ENCODE measurements at places on chromosomes 5 and 9.

GRCh38 chr5:79727451-79728355, 38.1 kb downstream of the CMYA5 start:
- no peak for DNase-seq

- DNase-seq = no peak
These were observed 135.9 kb downstream of the COL23A1 start for GRCh38 chr5:178454303-178454702.

DNA sequence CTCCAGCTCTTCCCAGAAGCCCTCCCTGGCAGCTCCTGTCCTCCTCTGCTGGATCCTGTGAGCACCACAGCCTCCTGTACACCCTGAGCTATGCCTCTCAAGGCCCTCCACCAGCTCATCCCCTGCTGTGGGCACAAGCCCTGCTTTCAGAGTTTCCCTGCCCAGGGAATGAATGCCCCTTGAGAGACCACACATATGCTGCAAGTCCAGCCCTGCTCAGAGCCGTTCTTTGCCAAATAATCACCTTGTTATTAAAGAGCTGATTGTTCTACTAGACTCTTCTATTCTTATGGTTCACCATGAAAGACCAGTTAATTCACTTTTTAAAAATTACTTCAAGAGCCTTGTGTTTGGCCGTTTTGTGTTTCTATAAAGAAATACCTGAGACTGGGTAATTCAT, 121.5 kb downstream of the MVB12B start:
- peak; percentile 9 for DNase-seq

DNA sequence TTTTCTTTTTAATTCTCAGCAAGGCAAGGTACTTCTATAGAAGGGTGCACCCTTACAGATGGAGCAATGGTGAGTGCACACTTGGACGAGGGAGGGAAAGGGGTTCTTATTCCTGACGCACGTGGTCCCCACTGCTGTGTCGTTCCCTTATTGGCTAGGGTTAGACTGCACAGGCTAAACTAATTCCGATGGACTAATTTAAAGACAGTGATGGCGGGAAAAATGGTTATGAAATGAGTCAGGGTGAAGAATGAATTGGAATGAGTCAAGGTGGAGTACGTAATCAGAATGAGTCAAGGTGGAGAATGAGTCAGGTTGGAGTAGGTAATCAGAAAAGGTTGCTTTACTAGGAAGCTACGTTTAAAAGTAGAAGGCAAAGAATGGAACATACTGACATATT, 2.1 kb upstream of the HMGCS1 start:
- DNase-seq = no peak

- no peak for DNase-seq
These were observed 73.7 kb upstream of the MTAP start for GRCh38 chr9:21728781-21729180.

DNA sequence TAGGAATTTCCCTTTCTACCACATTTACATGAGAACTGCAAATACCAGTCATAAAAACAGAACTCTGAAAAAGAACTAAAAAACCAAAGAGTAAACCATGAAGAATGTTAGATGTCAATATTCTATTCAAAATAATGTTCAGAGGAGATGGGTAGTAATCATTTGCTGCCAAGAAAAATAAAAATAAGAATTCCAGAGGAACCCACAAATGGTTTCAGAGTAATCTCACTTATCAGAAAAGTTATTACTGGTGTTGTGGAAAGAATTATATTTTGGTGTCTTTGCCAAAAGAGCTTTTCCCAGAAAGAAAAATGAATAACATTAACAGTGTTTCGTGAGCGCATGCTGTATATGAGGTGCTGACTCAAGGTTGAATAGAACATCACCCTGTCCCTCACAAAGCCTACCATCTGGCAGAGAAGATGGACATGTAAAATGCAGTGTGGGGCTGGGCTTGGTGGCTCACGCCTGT, 35.6 kb downstream of the GPR21 start:
- no peak for DNase-seq

- DNase-seq = no peak
These were observed 9.4 kb downstream of the TUT7 start for GRCh38 chr9:86344818-86345217.

DNA sequence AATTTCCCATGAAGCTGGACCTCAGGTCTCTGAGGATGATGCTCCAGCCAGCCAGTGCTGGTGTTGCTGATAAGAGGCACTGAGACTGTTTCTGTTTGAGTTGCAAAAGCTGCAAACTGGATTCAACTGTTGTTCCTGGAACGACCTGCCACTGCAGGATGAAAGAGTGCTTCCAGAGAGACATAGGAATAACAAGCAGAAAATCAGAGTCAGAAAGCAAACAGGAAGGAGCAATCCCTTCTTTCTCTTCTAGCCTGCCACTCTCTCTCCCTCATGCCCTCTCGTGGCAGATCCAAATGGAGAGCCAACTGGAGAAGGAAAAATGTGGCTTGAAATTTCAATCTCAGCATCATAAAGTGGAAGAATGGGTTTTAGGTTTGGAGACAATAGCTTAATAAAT, 110.4 kb downstream of the STARD4 start:
- peak; percentile 21 for DNase-seq

GRCh38 chr5:103539376-103540330, 22.9 kb downstream of the NUDT12 start:
- DNase-seq = no peak

- no peak for DNase-seq
These were observed 475.3 kb upstream of the TRPC7 start for GRCh38 chr5:136840601-136841000.

GRCh38 chr5:134997015-134997414, 29.3 kb downstream of the CATSPER3 start:
- DNase-seq = no peak

DNA sequence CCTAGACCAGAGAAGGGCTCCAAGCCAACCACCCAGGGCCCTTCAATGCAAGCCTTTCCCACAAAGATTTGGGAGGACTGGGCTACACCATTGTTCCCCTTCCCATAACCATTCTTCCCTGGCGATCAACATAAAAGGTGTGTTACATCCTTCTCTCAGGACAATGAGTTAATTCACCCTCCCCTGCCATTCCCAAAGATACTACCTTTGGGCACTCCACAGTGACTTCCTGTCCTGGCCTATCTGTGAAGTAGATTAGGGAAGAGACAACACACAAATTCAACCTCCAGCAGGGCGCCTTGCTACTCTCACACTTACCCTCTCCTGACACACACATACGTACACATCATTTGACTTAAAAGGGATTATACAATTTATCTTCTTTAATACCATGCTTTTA, 23.2 kb upstream of the IL17B start:
- no peak for DNase-seq

DNA sequence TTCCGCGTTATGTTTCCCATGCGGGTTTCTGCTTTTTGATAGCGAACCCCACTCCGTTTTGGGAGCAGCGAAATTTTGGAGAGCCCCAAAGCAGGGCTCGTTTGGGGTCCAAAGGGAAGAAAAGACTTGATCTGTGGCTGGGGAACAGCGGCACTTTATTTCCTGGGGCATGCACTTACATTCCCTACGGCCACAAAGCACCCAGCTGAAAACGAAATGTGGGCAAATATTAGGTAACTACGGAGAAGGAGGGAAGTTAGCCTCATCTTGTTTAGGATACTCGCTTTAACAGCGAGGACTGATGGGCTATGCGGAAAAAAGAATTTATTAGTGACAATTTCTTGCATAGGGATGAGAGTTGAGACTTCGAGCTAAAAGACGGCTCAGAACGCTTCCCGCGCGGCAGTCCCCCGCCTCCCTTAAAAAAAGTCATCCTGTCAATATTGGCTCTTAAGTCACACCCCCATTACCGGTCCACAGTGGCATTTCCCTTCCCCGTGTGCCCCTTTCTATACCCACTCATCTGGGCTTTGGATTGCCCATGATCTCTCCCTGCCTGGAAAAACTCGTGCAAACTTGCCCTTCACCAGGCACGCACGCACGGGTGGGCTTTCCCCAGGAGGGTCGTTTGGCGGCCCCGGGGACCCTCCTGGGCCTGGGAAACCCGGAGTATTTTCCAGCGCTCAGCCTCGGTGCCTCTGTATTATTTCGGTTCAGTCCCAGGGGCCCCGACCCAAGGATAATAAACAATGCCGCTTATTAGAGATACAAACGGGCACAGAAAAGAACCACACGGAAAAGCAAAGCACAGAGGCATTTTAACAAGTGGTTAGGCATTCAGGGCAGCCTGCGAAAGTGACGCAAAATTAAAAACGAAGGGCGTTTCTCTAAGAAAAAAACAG, 35.8 kb upstream of the NFIB start:
- no peak for DNase-seq

GRCh38 chr5:115298811-115299210, 2.4 kb upstream of the CCDC112 start:
- DNase-seq = no peak

DNA sequence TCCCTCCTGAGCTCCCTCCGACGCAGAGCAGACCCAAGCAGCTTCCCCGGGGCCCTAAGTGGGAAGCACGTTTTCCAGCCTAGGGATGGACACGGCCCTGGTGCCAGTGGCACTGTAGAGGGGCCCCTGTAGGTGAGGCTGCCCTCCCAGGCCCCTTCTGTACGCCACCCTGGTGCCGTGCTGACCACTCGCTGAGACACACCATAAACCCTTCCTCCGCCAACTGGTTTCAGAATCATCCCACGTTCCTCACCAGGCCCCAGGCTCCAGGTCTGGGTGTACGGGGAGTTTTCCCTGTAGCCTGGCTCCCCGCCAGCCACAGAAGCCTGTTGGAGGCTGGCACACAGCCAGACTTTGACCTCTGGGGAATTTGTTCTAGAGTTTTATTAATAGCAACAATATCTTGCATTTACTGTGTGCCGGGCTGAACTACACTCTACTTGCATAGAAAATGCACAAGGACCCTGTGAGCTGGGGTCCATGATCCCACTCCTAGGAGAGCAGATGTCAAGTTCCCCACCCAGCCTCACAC, 18.2 kb upstream of the WDR38 start:
- DNase-seq = no peak

GRCh38 chr5:132774896-132775295, 2.1 kb downstream of the SEPTIN8 start:
- DNase-seq = no peak

DNA sequence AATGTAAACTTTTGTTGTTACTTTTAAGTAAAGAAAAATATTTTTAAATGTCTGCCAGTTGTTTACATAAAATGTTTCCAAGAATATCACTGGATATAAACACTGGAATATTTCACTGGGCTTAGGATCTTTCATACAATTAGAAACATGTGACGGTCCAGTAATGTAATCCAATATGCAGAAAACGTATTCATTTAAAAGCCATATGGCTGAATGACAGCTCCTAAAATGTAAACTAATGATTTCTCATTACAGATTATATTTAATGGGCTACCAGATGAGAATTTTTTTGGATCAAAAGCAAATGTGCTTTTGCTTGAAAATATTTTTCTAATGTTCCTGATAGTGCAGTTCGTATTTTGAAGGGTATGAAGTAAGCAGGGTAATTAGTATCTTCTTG, 124.3 kb downstream of the TTC39B start:
- DNase-seq = no peak

GRCh38 chr9:92170848-92171247, 55.6 kb upstream of the SPTLC1 start:
- DNase-seq = no peak

GRCh38 chr5:34708777-34709176, 52.6 kb downstream of the RAI14 start:
- no peak for DNase-seq

DNA sequence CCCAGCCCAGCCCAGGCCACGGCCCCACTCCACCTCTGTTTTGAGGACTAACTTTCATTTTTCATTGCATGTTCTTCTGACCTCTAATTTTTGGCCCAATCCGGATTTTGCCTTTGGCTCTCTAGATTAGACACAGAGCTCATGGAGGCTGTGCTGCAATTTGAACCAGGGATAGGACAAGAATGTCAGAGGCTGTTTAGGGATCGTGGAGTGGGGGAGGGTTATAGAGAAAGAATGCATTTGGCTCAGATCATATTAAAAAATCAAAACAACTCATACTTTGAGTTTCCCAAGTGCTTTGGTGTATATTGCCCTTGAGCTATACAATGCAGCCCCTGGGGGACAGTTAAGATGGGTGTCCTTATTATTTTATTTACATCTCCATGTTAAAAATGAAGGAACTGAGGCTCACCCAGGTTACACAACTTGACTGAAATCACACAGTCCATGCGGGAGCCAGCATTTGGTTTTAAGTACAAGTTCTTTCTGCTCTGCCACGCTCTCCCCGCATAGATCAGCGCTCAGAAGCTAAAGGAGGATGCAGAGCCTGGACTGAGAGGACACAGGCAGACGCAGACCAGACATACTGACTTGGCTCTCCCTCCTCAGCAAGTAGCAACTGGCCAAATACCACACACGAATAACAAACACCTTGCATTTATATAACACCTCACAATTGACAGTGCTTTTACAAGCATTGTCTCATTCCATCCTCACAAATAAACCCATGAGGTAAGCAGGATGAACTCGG, 126.4 kb upstream of the RAI14 start:
- DNase-seq = no peak

DNA sequence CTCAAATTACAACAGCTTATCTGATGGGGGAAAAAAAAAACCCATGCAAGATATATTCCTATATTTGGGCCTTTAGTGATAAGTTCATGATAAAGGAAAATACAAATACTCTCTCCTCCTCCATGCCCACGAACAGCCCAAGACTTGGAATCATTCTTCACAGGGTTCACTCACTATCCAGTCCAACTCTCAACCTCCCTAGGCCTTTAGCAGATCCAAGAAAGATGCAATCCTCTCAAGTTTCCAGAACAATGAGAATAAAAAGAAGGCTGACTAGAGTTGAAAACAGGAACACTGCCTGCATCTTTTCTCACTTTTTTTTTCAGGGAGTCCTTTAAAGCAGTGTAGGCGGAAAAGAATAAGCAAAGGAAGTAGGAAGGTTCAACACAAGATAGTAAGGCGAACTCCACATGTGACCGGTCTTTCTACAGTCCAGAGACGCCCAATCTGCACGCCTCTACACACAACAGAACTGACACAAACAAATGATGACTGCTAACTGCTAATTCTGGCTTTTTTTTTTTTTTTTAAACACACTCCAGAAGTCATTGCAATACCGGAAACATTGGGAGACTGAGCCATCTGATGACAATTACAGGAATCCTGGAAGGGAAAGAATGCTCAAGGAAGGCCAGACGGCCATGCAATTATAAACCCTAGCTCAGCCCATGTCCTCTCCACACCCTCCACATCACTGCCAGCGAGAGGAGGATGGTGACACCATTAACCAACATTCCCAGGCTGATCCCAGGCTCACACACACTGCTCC, 75.4 kb downstream of the BNC2 start:
- DNase-seq = no peak

DNA sequence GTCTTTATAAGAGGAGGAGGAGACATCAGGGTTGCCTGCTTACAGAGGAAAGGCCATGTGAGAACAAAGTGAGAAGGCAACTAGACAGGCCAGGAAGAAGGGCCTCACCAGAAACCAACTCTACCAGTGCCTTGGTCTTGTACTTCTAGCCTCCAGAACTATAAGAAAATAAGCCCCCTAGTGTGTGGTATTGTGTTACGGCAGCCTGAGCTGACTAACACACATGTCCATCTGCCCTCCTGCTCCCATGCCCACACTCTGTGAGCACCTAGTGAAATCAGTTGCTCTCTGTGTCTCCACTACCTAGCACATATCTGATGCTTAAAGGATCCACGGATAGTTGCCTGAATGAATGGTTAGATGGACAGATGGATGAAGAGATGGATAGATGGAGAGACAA, 6.9 kb downstream of the AK3 start:
- DNase-seq = no peak

GRCh38 chr5:15365070-15365469, 134.9 kb upstream of the FBXL7 start:
- DNase-seq = no peak

- DNase-seq = no peak
These were observed 650 bp downstream of the FRMD3 start for GRCh38 chr9:83537331-83538171.

Measured in head of caudate nucleus (tissue), 42 donors.